ENCODE measurements at places on chromosomes 7 and 10.

- no peak for DNase-seq
Observed at GRCh38 chr10:50387007-50387731, 135.9 kb upstream of the ASAH2 start.

- no peak for DNase-seq
Observed at GRCh38 chr10:60426425-60426824, 36.8 kb upstream of the ANK3 start.

- no peak for DNase-seq
Observed at GRCh38 chr10:87961314-87961713, 97.9 kb downstream of the PTEN start.

DNA sequence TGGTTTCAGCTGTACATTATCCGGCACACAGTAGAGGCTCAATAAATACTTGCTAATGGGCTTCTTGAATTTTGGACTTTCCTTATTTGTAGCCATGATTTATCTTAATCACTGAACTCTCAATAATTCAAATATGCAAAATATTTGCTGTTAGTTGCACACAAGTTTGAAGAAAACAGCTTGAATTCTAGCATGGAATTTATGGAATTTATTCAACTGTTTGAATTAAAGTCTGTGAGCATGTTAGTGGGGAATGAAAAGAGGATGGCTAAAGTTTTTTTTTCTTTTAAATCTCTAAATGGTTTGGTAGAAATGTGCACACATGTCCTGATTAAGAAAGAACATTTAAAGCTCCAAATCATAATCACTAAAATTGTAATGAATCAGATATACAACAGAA is 42.5 kb downstream of the SIRT1 start:
- DNase-seq: no peak

DNA sequence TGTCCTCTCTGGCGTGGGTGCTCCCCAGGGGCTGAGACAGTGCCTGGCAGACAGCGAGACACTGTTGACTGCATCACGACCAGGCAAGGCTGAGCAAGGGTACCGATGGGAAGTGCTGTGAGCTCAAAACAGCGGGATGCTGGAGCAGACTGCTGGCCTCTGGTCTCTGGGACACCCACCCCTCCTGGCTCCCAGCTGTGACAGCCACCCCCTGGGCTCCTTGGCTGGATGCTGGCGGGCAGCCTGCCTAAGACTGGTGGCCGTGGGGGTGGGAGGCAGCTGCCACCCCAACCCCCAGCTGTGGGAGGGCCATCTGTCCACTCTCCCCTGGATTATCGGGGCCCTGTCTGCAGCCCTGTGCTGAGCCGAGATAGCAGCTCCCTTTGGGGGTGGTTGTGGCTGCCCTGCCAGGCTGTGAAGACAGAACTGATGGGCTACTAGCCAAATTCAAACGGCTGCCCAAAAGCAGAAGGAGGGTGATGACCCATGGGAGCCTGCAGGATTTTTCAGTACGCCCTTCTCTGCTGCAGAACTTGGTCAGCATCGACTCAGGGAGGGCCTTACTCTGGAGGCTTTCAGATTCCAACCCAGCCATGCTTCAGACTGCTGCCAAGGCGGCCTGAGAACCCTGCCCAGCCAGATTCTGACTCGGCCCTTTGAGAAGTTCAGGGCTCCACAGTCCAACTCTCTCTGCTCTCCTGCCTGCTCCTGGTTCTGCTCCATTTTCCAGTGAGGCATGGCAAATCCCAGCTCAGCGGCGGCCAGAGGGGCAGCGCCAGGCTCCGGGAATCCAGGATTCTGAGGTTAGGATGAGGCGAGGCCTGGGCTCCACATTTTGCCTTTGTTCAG is 125.3 kb downstream of the NEURL1 start:
- no peak for DNase-seq

DNA sequence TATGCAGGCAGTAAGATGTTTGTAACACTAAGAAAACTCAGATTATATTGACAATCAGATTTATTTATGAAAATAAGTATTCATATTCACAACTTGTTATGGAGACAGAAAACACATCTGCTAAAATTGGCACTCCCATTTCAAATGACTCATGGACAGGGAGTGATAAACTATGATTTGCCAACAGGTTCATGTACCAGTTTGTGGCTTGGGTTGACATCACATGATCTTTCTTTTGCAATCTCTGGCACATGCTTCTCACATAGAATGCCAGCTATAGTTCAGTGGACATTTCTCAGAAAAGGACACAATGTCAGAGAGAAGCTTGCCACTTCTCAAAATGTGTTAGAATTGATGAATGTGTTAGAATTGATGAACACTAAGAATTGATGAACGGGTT is 663.2 kb upstream of the ANKRD30A start:
- DNase-seq: no peak

- DNase-seq: peak; percentile 97
Observed at GRCh38 chr7:99325592-99326407, at the start of gene ARPC1A. Gene ARPC1A (plus strand): TSS chr7:99325898. CDS start chr7:99333354, 7,456 bp downstream.

- DNase-seq: no peak
Observed at GRCh38 chr7:72152161-72153131, 259.7 kb downstream of the CALN1 start.

DNA sequence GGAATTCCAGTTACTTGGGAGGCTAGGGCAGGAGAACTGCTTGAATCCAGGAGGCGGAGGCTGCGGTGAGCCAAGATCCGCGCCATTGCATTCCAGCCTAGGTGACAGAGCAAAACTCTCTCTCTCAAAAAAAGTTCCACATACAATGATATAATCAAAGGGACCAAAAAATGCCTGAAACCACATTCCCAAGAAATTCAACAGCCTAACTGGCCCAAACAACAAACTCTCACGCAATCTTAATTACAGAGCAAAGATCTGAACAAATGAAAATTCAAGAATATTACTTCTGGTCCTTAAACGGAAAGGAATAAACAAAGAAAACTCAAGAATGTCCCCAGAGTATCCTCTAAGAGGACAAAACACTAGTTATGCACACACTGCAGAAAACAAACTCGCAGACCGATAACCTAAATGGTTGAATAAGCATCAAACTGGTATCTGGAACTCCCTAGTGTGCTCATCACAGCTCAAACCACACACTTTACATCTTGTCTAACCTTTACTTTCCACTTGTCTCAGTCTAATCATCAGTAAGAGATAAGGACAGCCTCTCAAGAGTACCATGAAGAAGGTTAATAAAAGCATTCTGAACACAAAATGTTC is 3.7 kb downstream of the OGA start:
- no peak for DNase-seq

GRCh38 chr7:95059842-95060313 is 152.5 kb downstream of the PPP1R9A start:
- DNase-seq: no peak

DNA sequence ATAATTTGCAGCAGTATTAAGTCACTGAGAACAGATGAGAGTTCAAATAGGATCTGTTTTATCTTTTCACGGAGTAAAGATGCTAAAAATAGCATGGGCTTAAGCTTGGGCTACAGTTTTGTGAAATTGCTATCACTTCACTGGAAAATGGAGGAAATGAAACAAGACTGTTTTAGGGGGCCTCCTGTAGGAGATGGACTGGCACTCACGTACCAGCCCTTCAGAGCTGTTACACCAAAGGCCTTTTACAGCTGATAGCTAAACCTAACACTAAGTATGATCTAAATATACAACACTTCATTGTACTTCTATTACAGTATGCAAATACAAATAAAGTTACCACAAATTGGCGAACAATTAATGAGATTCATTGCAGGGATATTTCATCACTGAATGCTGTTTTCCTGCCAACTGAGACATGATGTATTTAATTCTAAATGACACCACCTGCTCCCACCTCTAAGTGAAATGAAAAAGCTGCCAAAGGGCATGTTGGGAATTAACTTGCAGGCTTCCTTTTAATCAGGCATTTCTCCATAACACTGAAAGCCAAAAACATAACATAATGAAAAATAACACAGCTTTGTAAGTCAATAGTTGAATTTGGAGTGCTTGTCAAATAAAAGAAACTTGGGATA is 304.5 kb upstream of the LRRN3 start:
- DNase-seq: no peak

GRCh38 chr10:88162852-88163251 is 299.4 kb downstream of the PTEN start:
- DNase-seq: no peak

DNA sequence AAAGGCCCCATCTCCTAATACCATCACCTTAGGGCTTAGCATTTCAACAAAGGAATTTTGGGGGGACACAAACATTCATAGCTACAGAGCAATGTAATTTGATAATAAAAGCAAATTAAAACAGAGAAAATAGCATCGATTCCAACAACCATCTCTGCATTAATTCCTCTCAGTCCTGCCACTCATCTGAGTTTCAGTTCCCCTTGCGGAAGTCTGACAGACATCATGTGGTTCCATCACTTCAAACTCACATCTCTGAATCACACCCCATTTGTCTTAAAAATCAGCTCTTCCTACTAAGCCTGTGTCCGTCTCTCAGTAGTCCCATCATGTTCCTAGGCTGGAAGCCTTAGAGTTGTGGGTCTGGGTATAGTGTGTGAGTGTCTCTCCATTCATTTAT is 3.6 kb downstream of the ADCK2 start:
- no peak for DNase-seq

- no peak for DNase-seq
Observed at GRCh38 chr10:3548076-3548475, 236.9 kb downstream of the KLF6 start.

DNA sequence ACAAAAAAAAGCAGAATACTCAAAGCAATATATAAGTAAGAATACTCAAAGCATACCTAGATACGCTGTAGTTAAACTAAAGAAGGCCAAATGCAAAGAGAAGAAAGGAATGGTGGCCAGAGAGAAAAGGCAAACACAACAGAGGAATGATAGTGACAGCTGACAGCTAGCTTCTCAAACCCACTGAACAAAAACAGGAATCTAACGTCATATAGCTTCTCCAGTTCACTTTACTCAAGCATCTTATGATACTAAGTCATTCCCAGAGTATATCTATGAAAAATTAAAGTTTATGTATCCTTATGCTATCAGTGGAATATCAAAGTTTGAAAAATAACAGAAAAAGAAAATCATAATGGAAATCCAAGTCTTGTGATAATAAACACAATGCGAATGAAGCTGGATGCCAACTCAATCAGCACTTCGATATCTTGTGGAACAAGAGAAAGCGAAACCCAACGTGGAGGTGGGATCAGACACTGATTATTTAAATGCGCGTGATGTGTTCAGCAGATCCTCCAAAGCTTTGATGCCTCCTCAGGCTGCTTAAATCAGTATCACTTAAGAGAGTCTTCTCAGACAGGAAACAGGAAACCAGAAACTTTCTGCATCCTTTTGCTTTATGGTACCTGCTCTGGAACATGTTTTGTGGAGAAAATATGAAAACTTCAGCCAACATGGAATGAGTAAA is 102.8 kb downstream of the PIP4K2A start:
- DNase-seq: peak; percentile 68

DNA sequence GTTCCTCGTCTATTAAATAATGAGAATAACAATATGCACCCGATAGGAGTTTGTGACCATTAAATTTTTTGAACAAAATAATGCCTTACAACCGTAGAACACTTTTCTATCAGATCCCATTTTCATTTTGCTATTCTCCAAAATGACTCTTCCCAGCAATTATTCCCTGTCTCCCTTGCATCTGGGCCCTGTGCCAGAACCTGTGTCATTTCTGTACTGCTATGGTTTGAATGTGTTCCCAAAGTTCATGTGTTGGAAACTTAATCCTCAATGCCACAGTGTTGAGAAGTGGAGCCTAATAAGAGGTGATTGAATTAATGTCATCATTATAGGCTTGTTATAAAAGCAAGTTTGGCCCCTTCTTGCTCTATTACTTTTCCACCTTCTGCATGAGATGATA is 33.2 kb upstream of the SMNDC1 start:
- no peak for DNase-seq

GRCh38 chr10:14751014-14751896 is 23.4 kb downstream of the FAM107B start:
- DNase-seq: no peak

DNA sequence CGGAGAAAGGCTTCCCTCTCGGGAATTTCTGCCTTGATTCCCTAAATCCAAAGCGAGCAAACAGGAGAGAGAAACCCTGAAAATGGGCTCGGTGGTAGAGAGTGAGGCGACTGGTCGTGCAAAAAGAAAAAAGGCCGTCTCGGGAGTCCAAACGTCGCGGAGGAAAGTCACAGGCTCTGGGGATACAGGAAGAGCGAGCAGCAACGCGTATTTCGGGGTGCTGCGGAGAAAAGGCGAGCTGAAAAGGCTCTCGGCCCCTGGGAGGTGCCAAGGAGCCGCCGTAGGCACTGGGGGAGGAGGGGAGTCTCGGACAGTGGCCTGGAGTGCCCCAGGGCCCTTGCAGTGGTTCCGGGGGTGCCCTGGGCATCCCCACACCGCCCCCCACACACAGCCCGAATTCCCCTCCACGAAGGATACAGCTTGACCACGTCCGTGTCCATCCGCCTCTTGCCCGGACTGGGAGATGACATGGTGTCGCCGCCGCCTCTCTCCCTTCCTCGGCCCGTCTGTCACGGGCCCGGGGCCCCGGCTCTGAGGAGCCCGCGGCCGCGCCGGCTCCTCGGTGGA is 591 bp downstream of the UBE2H start:
- peak; percentile 56 for DNase-seq

GRCh38 chr10:19570120-19570519 is 246.1 kb upstream of the PLXDC2 start:
- no peak for DNase-seq

GRCh38 chr7:24898691-24899090 is 81.3 kb downstream of the OSBPL3 start:
- DNase-seq: no peak

DNA sequence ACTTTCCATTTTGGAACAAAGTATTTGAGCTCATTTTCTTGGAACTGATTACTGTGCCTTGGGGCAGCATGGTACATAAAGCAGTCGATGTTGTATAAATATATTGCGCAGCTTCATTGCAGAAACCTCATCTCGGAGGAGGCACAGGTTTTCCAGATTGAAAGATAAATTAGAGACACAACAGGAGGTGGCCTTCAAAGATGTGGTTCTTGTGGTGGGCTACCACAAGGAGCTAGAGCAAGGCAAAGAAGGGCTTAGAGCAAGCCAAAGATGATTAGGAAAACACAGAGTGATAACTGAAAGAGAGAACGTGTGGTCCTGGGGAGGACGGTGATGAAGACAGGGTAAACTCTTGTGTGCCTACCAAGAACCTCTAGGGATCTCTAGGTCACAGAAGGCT is 169.1 kb upstream of the TNS3 start:
- no peak for DNase-seq

DNA sequence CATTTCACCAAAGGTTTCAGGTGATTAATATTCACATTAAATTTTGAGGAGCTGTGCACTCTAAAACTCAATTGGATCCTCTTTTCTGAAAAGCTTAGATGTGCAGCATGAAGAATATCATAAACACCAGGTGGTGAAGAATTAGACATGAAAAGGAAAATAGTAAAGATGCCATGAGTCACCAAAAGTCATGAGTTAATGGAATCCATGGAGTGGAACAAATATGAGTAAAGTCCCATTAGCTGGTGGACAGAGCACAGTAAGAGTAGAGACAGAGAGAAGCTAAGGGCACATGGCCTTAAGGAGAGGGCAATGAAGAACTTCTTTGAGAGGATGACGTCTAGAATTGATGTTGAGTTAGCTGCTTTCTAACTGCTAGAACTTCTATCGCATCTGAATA is 271.6 kb downstream of the CSTF2T start:
- DNase-seq: no peak

- DNase-seq: no peak
Observed at GRCh38 chr10:4022473-4022872, 237.5 kb upstream of the KLF6 start.

Data from activated CD8-positive, alpha-beta memory T cell treated with anti-CD3 and anti-CD28 coated beads for 24 hours (primary cell).